ENCODE measurements at places on chromosomes 5 and 9. TPM values are rescaled to one million over a fixed set of nuclear protein-coding genes. Genes with fewer than 3 reads are reported as not detected.

DNA sequence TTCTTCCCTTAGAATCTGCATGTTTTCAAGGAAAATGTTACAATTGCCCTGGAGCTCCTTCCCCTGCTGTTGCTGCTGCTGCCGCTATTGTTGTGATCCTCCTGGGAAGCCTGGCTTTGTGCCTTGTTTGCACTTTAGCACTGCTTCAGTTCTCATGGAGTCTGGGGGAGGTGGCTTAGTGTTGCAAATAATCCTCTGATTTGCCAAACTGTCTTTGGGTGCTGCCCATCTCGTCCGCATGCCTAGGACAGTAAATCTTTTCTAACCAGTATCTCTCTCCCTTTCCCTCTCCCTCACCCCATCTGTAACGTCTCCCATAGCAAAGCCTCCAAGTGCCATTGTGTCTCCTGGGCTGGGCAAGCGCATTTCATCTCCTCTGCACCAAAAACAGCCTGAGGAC is 30.3 kb downstream of the FAM240B start:
- no peaks in the 10 kb centered on the region for H3K36me3 ChIP-seq
- H3K4me3 ChIP-seq: no peak overlapping the region
- no peak overlapping the region for H3K27ac ChIP-seq
- no peaks in the 10 kb centered on the region for H3K27me3 ChIP-seq
- peak; percentile 37 for DNase-seq

- no peak overlapping the region for H3K4me3 ChIP-seq
- DNase-seq: no peak
- no peaks in the 10 kb centered on the region for H3K27me3 ChIP-seq
- no peaks in the 10 kb centered on the region for H3K4me1 ChIP-seq
Measured at GRCh38 chr9:72915659-72916058, 37.2 kb downstream of the ALDH1A1 start.

The GPR21 gene
- total RNA-seq: 0.66 TPM

The SPOCK1 gene
- total RNA-seq: 30.3 TPM

The INSL6 gene
- not detected for total RNA-seq
